ENCODE measurements at places on chromosomes 7 and 10.

DNA sequence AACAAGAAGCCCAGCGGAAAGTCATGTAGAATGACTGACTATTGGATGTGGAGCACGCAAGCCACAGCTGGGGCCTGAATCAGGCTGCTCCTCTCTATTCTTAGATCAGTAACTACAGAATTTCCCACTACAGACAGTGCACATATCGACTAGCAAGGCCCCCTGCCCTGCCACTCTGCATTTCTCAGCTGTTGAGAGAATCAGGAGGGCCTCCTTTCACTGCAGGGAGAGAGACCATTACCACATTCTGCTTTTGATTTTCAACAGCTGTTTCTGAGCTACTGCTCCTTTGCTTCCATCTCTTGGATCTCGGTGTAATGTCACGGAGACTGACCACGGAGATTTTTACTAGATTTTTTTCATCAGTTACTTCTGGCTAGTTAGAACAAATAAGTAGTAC lies 73.8 kb downstream of the PON1 start:
- DNase-seq: no peak

DNA sequence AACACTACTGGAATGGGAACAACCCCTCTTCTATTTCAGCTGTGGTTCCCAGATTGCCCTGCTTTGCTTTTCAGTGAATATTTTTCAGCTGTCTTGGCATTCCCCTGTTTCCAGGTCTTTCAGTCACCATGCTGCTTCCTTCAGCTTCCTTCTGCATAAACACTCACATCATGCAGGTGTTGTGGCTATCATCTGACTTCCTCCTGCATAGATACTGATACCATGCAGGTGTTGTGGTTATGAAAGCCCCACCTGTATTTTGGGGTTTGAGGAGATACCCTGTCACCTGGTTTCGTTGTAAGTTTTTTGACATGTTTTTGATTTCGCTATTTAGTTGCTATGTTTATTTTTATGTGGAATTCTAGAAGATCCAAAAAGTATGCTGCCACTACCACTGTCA lies 71.5 kb downstream of the SLC35B4 start:
- no peak for DNase-seq

- no peak for DNase-seq
These were observed 17.6 kb downstream of the C10orf62 start for GRCh38 chr10:97607095-97607636.

DNA sequence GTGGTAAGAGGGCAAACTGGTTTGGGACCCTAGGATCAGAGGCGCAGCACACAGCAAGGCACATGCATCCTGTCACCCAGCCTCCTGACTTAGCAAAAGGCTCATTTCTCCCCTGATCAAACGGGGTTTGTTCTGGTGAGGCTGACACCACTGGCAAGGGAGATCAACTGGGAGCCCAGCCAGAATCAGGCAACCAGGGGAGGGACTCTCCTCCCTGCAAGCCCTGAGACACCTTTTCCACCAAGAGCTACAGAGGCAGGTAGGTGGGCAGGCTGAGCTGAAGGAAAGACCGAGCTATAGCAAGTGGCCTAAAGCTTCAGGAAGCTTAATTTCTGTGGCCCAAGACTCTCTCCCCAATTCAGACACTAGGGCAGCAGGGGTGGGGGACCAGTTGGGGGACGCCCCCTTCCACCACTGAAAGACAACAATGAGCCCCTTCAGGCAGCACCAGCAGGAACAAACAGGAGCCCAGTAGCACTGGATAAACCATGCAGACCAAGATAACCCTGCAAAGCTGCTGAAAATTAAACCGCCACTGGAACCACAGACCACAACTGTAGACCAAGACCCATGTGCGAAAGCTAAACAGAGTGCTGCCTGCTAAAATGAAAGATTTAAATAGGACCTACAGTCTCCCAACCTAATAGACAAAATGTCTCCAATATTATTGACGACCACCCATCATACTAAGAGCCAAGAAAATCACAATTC lies 27.1 kb upstream of the SAR1A start:
- no peak for DNase-seq

GRCh38 chr10:100621360-100622205 lies 85.8 kb downstream of the HIF1AN start:
- DNase-seq: no peak

DNA sequence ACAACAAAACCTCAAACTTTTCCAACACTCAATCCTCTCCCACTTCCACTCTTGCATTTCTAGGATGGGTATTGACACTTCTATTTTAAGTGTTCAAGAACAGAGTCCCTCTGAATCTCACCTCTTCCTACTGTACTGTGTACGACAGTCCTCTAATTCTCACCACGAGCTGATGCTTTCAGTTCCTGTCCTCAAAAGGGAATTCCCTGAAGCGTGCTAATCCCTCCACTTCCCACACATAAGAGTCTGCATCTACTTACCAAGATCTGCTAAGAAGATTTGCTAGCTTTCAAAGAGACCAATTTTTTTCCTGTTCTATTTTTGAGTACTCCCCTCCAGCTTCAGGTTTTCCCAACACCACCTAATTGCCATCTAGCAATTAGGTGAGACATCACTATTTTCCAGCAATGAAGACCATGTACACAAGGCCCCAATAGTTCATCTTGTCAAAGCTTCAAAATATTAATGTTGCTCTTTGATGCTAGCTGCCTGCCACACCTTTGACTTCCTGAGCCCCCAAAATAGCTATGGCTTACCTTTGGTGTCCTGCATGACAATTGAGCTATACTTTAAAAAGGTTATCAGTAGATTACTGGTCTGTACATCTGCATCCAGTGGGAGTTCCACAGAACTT lies 54.4 kb downstream of the ARMH3 start:
- DNase-seq: peak; percentile 68

All from naive B cell (primary cell).